ENCODE measurements at places on chromosomes 4 and X.

- DNase-seq, result no peak
Measured at GRCh38 chr4:122285285-122285684, 93.5 kb upstream of the ADAD1 start.

- no peak for DNase-seq
Measured at GRCh38 chr4:55410431-55410830, 14.7 kb downstream of the TMEM165 start.

DNA sequence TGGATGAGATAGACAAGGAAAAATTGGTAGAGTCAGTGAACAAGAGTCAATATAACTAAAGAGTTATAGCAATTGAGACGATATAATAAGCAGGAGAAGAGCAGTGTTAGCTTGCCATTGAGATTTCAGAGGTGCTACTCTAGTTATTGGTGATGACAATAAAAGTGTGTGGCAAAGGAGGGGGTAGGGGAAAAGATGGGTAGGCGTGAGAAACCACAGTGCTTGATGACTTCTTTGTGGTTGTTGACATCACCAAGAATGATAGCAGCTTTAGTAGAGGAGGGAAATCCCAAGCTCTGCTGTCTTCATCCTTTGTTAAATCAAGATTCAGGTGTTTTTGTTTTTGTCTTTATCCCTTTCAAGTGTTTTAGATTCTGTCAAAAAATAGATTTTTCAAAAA, 179.9 kb upstream of the PPP3CA start:
- no peak for DNase-seq

DNA sequence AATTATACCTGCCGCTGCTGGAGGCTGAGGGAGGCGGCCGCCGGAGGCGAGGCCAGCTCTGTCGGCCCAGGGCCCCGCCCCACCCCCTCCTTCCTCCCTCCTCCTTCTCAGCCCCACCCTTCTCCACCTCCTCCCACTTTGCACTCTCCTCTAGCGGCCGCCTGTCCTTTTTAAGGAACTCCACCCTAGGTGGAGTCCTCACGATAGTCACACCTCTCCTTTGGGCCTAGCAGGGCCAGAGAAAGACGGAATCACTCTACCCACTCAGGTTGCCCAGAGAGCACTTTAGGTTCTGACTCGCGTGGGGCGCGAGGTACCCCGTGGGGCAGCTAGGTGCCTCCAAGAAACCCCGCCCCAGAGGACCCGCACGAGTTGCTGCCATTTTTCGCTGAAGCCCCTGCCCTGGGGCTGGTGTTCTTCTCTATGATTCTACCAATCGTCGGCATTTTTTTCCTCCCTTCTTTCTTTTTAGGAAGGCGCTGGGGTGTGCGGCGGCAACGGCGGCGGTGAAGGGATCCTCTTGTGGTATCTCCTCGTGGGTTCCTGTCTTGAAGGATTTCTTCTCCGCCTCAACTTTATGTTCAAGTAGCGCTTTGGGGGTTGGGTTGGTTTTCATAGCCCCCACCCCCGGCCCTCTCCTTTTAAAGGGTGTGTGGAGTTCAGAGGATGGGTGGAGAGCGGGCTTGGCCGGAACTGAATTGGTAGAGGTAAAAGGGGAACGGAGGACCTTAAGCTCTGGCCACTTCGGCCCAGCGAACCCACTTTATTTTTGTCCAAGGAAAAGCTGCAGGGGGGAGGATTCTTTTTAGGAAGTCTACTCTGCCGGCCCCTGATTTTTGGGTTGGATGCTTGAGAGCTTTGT, at the start of gene KLF8:
Gene KLF8 (plus strand): TSS at position 136 of the 862 bp plus-strand sequence. CDS start 979 bp downstream, outside the sequence.
- peak; percentile 33 for DNase-seq

DNA sequence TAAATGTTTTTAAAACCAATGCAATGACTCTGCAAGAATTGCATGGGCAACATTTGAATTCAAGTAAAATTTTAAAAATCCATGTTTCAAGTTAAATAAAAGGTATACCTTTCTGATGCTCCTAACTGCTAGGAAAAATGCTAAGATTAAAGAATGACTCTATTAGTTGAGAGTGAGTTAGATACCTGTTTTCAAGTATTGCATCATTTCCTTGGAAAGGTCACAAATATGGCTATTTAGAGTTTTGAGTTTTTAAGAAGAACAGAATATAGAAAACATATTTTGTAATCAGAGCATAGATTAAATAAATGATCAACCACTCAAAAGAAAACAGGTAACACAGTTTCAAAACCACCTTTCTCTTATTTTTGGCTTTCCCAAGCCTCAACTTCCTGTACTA, 18.3 kb upstream of the NPY2R start:
- no peak for DNase-seq

- DNase-seq, result no peak
Measured at GRCh38 chr4:70721747-70722146, at the start of gene RUFY3. RUFY3 (plus strand) TSS chr4:70721964; CDS start chr4:70722574, 610 bp downstream.

- DNase-seq, result no peak
Measured at GRCh38 chr4:120266602-120267001, 200.0 kb upstream of the MAD2L1 start.

DNA sequence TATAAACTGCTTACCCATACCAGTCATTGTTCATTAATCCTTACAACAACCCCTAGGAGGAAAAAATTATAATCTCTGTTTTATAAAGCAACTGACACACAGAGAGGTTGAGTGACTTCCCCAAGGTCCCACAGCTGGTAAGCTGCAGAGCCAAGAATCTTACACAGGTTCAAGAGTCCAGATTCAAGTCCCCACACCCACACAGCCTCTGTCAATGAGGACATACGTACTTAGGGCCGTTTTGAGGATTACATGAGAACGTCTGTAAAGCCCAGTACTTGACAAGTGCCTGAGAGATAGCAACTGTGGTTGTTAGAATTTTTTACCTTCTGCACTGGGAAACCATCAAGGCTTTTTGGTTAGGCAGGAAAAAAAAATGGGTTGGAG, 556 bp upstream of the SLC25A43 start:
- DNase-seq, result no peak

GRCh38 chr4:154030746-154031145, 241.9 kb upstream of the SFRP2 start:
- no peak for DNase-seq

GRCh38 chr4:153997516-153997915, 208.6 kb upstream of the SFRP2 start:
- DNase-seq, result no peak

GRCh38 chrX:23785580-23785979, 2.6 kb downstream of the SAT1 start:
- no peak for DNase-seq

- no peak for DNase-seq
Measured at GRCh38 chr4:162506253-162506652, 342.5 kb upstream of the FSTL5 start.

DNA sequence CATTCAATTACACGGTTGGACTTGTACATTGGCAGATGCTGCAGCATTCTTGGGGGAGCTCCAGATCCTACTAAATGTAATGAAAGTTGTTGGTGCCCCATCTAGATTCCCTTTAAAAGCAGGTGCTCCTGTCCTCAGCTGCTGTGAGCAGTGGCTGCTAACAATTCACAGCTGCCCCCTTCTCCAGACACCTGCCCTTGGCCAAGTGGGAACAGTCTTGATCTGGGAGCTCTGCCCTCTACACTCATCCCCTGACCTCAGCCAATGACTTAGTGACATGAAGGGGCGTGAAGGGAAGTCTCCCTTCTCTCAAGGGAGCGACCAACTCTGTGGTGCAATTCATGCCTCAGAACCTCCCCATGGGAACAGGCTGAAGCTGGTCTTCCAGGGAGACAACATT, 125.7 kb downstream of the EIF4E start:
- DNase-seq, result no peak

- DNase-seq, result no peak
Measured at GRCh38 chrX:68941385-68941952, 112.6 kb downstream of the EFNB1 start.

Data from psoas muscle (tissue), 8 donors.